ENCODE measurements at places on chromosomes 3 and 15.
A peak's percentile ranks its signal among the peaks of the same experiment; 100 is the strongest.

- peak; percentile 3 for DNase-seq
Measured at GRCh38 chr3:123884203-123884831, at the start of gene MYLK. Gene MYLK, minus strand, starts transcription at chr3:123884332. Its CDS starts 90,491 bp downstream, at chr3:123793841.

- no peak for DNase-seq
Measured at GRCh38 chr3:15500107-15500724, 21.3 kb downstream of the COLQ start.

- DNase-seq: no peak
Measured at GRCh38 chr3:12284591-12284990, 4.3 kb upstream of the PPARG start.

- no peak for DNase-seq
Measured at GRCh38 chr15:36763685-36764084, 184.3 kb downstream of the CDIN1 start.

- no peak for DNase-seq
Measured at GRCh38 chr3:32595323-32595722, 24.7 kb upstream of the DYNC1LI1 start.

GRCh38 chr15:90664650-90665287 is 52.4 kb upstream of the BLM start:
- no peak for DNase-seq

GRCh38 chr3:64167351-64167750 is 57.9 kb downstream of the PRICKLE2 start:
- no peak for DNase-seq

DNA sequence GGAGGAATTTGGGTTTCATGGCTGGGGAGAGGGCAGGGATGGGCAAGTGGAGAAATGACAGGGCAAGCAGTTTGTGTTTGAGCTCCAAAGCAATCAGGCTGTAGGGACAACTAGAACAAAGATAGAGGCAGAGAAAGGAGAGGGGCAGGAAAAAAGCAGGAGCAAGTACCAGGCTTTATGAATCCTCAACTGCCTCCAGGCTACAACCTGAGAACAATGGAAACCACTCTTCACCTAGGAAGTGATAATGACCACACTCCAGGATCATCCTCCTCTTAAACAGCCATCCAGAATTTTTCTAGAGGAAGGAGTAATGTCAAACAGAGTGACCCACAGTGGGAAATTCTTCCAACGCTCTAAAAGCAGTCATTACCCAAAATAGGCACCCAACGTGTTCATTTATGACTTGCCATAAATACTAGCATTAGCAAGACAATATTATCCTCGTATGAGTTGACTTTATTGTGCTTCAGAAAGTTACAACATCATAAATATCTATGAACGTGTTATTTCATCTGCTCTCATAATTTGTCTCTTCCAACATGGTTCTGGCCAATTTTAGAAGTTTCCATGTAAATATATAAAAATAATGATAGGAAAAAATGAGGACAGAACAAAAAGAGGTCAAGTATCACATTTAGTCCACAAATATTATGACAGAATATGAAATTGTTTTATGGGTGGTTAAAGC is 50.5 kb downstream of the TNFAIP8L3 start:
- no peak for DNase-seq

GRCh38 chr3:153714588-153715290 is 406.5 kb upstream of the ARHGEF26 start:
- DNase-seq: no peak
